Osteocyte (in vitro differentiated cells): ENCODE measurements at places on chromosomes 12 and 14. TPM values are rescaled to one million over a fixed set of nuclear protein-coding genes. Genes with fewer than 3 reads are reported as not detected.

Gene B3GNT4
- total RNA-seq = 0.21 and 0.64 TPM in 2 replicates

Gene SYNDIG1L
- total RNA-seq = 0.26 TPM in 1 of 2 replicates, not detected in the other

Gene CPNE6
- total RNA-seq = not detected in 2 replicates

Gene DDX11
- total RNA-seq = 47.1 and 52.9 TPM in 2 replicates

Gene SYCP3
- total RNA-seq = not detected in 2 replicates

Gene LGALS3
- total RNA-seq = 90.8 and 91.0 TPM in 2 replicates

DNA sequence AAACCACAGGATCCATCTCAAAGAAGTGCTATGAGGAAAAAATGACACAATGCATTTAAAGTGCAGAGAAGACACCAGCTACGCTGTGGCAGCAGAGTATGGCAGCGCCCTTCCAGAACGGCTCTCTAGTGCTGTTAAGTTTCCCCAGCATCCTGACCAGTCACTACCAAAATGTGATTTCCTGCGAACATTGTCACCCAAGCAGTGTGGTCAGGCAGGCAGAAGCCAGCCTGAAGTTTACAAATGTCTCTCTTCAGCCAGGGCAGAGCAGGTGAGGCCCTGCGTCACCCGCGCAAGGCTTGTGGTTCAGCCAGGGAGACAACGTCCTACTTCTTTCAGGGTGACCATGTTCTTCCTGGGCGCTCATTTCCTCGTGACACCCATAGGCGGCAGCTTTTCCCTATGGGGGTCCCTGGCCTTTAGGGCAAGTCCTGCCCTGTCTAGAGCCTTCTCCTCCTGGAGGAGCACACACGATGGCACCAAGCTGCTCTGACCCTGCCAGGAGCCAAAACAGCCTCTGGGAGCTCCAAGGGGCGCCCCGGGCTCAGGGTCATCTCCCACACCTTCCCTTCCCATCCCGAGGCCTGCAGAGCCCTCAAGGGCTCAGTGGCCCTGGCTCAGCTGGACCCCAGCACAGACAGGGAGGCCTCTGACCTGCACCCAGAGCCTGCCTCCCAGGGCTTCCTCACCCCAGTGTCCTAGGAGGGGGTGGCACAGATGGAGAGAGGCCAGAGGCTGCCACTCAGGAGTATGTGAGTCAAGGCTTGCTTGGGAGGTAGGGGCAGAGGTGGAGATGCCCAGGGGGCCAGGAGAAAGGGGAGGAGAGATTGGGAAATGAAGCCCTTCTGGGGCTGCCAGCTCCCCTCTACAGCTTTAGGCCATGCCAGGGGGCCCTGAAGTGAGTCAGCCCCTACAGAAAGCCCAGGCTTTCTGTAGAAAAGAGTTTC, 41.9 kb downstream of the PSMA6 start:
- no peaks in the 10 kb centered on the region for H3K36me3 ChIP-seq
- no peak overlapping the region for H3K4me3 ChIP-seq
- peak overlapping the region; percentile 62 for H3K27ac ChIP-seq
- no peaks in the 10 kb centered on the region for H3K27me3 ChIP-seq
- no peak for DNase-seq

DNA sequence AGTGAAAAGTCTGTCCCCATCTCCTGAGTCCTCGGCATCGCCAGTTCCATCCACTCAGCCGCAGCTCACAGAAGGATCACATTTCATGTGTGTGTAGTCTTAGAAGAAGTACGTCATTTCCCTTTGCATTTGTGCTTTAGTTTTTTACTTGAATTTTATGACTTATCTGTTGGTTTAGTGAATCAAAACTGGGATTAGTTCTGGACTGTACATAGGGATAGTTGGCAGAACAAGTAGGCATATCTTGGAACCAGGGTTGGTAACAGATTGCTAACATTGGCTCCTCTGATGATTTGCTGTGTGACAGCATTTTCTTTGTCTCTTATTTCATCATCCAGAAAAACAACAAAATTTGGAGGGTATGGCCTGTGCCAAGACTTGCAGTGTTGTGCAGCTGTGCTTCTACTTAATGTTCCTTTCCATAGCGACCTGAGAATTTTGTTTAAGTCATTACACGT, 69.6 kb upstream of the AEBP2 start:
- peak overlapping the region; percentile 54 for H3K27ac ChIP-seq
- H3K27me3 ChIP-seq = no peaks in the 10 kb centered on the region
- H3K36me3 ChIP-seq = peaks cover 45% of the 10 kb centered on the region
- no peak for DNase-seq
- H3K4me3 ChIP-seq = no peak overlapping the region

- H3K36me3 ChIP-seq = peaks cover 16% of the 10 kb centered on the region
- H3K4me1 ChIP-seq = peaks cover 50% of the 10 kb centered on the region
- peak overlapping the region; percentile 91 for H3K4me3 ChIP-seq
- no peak for DNase-seq
- no peaks in the 10 kb centered on the region for H3K27me3 ChIP-seq
These were observed 2.1 kb downstream of the KMT2D start for GRCh38 chr12:49058366-49059044.

- DNase-seq = no peak
- H3K27ac ChIP-seq = no peak overlapping the region
- no peaks in the 10 kb centered on the region for H3K36me3 ChIP-seq
- no peaks in the 10 kb centered on the region for H3K4me1 ChIP-seq
These were observed 21.8 kb upstream of the EGLN3 start for GRCh38 chr14:33972583-33973081.

DNA sequence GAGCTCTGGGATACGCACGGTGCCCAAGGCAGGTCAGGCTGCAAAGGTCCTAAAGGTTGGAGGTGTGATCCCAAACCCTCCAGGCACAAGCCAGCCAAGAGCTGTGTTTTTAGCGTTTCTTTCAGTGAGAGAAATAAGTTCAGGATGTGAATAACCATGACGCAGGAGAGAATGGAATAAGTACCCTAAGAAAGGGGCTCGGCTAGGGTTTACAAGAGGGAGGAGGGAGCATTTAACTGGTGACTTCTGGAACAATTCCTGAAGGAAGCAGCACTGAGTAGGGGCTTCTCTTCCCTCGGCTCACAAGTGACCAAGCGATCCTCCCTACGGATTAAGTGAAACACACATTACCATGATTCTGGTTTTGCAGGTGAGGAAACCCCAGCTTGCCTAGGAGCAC, 29.4 kb downstream of the SSH1 start:
- DNase-seq = no peak
- H3K4me1 ChIP-seq = peaks cover 93% of the 10 kb centered on the region
- H3K4me3 ChIP-seq = no peak overlapping the region
- H3K27me3 ChIP-seq = no peaks in the 10 kb centered on the region

- no peak for DNase-seq
- H3K4me3 ChIP-seq = no peak overlapping the region
- peaks cover 73% of the 10 kb centered on the region for H3K36me3 ChIP-seq
- no peaks in the 10 kb centered on the region for H3K4me1 ChIP-seq
- H3K27me3 ChIP-seq = no peaks in the 10 kb centered on the region
- H3K27ac ChIP-seq = peak overlapping the region; percentile 7
These were observed 21.4 kb downstream of the ZNF268 start for GRCh38 chr12:133202493-133203343.

- no peaks in the 10 kb centered on the region for H3K27me3 ChIP-seq
- H3K4me3 ChIP-seq = no peak overlapping the region
- no peak for DNase-seq
These were observed 180.8 kb downstream of the ZFP36L1 start for GRCh38 chr14:68612049-68612448.

DNA sequence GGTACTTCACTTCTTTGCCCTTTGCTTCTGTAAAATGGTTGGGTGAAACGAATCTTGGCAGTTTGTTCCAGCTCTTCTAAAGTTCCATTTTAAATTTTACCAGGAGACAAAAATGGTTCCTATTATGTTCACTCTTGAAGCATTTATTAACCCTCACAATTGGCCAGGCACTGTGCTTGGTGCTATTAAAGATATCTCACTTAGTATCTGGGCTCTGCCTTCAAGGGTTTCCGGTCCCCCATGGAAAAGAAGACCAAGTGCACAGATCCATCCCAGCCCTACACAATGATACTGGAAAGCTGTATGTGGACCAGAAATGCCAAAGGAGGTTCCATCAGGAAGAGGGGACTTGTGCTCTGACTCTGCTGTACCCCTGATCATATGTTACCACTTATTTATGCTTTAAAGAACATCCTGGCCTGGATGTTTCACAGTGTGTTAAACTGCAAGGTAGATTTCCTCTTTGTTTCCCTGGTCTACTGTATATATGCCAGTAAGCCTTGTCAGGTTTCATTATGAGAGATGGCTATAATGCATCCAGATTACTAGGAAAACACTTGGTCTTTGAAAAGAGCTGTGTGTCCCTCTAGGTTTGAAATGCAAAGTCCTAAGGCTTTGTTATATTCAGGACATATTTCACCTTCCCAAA, 154.8 kb downstream of the PRKCH start:
- H3K4me1 ChIP-seq = peaks cover 52% of the 10 kb centered on the region
- no peak overlapping the region for H3K4me3 ChIP-seq
- no peaks in the 10 kb centered on the region for H3K36me3 ChIP-seq
- H3K27ac ChIP-seq = peak overlapping the region; percentile 87
- no peak for DNase-seq
